Fibroblast of villous mesenchyme (primary cell): ENCODE measurements at places on chromosomes 1 and 21. TPM values are rescaled to one million over a fixed set of nuclear protein-coding genes. Genes with fewer than 3 reads are reported as not detected.

Gene CHIT1
- under 0.01 TPM in 1 of 2 replicates, not detected in the other for total RNA-seq

DNA sequence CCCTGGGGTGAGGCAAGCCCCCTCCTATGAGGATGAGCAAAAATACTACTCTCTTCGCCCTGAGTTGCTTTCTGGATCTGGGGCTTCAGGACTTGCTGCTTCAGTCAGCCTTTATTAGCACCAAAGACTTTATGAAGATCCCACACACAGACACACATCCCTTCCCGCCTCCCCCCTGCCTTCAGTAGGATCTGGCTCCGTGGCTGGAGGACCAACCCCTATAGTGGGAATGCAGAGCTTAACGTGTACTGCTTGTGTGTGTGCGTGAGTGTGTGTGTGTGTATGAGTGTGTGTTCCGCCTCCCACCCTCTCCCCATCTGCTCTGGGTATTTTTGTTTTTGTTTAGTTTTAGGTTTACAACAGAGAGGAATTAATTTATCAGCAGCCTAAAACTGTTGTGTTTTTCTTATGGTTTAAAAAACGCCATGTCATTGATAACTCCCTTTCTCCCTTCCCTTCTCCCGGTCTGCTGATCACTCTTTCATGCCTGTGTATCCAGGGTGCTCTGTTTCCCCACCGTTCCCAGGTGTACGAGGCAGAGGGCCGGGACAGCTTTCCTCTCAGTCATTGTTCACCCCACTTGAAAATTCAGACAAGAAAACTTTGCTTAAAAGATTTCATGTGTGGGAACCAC is 27.5 kb upstream of the ZFP69B start:
- DNase-seq, result peak; percentile 10

DNA sequence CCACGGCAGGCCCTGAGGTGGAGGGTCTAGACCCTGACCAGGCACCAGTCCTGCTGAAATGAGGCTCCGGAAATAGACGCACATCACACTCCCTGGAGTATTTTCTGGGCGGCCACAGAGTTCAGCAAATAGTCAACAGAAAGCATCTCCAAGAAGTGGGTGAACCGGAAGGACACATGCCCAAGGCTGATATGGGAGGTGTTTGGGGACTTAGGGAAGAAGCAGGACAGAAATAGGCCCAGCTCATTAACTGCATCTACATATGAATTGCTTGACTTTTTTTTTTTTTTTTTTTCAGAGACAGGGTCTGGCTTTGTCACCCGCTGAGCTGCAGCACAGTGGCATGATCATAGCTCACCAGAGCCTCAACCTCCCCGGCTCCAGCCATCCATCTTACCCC is 36.5 kb upstream of the GPR157 start:
- DNase-seq, result no peak

DNA sequence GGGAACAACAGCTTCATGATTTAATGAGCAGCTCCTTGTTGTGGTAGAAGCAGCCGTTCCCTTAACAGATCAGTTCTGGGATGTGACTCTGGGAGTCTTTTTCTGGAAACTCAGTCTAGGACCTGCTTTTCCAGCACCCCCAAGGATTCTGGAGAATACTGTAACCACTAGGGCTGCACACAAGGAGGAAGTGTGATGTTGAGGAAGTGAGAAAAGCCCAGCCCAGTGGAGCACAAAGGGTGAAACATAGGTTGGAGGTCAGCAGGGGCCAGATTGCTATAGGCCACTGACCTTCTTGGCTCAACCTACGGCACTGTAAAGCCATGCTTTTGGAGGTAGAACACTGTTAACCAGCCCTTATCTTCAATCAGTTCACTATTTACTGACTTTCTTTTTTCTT is 10.1 kb upstream of the PLA2G5 start:
- DNase-seq, result no peak

Gene UBIAD1
- total RNA-seq, result 9.0 and 9.5 TPM in 2 replicates
